ENCODE measurements at places on chromosomes 11 and 22.
A peak's percentile ranks its signal among the peaks of the same experiment; 100 is the strongest.

DNA sequence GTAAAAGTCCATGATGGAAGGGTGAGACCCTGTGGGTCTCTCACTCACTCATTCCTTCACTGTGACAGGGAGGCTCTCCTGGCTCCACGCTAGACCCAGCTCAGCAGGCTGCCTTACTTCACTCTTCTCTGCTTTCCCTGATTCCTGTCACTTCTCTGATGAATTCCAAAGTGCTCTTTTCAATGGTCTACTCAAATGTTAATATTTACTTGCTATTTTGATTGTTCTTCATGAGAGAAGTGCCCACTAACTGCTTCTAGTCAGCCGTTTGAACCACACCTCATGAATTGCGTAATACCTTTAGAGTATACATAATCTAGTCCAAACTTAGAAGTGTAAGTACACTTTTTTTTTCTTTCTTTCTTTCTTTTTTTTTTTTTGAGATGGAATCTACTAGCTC lies 1350.2 kb upstream of the RAG2 start:
- DNase-seq = no peak

GRCh38 chr11:124724979-124725718 lies 14.6 kb upstream of the NRGN start:
- no peak for DNase-seq

- DNase-seq = no peak
Observed at GRCh38 chr11:114166897-114167323, 107.4 kb downstream of the ZBTB16 start.

GRCh38 chr11:64885367-64886286 lies 7.2 kb upstream of the EHD1 start:
- peak; percentile 40 for DNase-seq

DNA sequence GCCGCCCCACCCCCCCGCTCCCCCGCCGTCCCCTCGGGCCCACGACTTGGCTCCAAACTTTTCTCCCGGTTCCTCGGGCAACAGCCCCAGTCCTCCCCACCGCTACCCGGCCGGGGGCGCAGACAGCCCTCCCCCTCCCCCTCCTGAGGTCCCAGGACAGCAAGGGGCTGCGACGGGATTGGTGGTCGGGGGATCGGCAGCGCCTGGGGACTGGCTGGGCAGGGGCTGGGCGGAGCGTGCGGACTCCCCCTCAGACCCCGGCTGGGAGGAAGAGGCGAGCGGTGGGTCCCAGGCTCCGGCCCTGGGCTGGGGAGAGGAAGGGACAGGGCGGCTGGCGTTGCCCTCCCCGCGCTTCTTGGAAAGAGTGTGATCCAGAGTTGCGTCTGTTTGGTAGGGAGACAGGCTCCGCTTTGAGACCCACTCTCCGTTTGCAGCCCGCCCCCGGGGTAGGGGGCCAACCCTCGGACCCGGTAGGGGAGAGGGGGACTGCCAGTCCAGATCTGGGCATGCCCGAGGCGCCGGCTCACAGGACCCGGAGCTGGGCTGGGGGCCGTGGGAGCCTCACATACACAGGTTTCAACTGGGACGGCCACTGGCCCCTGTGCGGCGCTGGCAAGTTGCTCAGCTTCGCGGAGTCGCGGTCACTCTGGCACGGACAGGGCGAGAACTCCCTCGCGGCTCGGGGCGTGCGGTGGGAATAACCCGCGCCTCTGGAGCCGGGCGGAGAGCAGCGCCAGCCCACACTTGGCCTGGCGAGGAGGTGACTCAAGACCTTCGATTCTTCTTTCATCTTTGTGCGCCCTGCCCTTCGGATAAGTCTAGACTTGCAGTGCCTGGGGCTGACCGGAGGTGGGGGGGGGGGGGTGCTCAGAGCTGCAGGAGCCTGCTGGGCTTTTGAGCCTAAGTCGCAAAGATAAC lies 999 bp downstream of the TSKU start:
- DNase-seq = no peak

DNA sequence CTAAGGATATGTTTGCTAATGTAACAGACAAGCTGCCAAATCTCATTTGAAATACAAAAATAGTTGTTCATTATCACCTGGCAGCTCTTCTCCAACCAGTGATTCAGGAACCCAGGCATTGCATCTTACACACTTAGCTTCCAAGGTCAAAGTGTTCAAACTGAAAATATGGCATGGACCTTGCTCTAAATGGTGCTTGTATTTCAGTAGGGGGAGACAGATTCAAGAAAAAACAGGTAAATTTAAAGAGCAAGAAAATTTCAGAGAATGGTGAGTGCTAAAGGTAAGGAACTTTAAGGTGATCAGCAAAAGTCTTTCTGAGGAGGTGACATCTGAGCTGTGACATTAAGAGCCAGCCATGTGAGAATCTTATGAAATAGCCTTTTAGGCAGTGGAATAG lies 82.8 kb upstream of the E2F8 start:
- no peak for DNase-seq

DNA sequence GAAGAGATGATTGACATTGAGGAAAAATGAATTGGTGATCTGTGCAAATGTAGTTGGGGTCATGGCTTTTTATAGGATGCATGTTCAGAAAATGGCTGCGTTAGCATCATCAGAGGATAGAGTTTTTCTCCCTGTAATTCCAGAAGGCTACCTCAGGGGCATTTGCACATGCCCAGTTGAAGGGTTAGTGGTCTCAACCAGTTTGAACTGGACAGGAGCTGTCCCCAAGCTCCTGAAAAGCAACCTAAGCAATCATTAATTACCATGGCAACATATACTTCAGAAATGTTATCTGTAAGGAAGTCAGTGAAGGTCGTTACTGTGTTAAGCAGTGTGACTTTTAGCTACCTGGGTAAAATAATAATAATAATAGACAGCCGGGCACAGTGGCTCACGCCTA lies 29.3 kb downstream of the TUG1 start:
- DNase-seq = no peak

DNA sequence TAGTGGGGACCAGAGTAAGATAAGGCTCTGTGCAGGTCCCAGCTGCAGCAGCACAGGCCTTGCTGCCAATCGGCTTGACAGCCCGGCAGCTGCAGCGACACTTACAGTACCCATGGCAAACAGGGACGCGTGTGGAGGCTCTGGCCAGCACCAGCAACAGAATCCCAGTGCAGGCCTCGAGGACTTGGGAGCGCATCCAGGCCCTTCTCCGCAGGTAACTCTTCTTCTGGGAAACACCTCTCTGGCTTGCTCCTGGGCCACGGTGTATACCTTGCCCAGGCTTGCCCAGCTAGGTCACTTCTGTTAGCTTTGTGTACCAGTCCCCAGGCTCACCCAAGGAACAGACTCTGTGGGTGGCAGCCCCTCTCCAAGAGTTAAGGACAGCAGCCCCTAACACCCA lies 126.7 kb downstream of the CTTN start:
- DNase-seq = no peak

- no peak for DNase-seq
Observed at GRCh38 chr11:40183073-40184064, 1276.1 kb downstream of the LRRC4C start.

GRCh38 chr11:128310676-128311445 lies 276.5 kb downstream of the ETS1 start:
- no peak for DNase-seq

DNA sequence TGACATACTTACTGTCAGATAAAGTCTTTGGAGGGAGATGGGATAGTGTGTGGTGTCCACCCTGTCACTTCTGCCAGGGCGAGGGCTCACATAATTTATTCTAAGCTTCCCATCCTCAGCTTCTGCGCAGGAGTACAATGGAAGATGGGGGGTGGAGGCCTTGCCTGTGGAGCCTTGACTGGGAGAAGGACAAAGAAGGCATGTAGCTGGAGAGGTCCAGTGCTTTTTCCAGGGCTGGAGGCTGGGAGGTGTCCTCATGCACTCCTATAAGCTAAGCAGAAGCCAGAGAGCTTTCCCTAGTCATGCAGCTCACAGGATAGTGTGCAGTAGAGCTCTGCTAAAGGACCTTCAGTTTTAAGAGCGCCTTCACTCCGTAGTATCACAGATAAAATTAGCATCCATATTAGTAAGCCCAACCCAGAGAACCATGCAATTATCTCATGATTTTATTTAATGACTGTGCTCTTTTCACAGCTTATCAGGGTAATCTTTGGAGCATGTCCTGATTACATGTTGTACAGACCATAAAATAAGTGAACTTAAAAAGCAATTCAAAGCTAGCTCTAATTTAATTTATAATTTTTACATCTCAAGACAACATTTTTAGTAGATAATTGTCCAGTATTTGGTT lies 148.3 kb downstream of the TEAD1 start:
- DNase-seq = no peak

DNA sequence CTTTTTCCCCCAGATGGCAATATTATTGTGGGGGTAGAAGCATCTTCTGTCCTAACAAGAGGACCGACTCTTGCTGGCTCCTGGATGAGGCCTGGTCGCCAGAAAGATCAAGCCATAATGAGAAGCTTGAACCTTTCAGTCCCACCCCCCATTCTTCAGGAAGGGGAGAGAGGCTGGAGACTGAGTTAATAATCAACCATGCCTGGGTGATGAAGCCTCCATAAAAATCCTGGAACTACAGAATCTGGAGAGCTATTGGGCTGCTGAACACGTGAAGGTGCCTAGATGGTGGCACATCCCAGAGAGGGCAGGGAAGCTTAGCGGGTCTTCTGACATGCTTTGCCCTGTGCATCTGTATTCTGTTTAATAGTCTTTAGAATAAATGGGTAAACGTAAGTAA lies 16.3 kb downstream of the AP5B1 start:
- no peak for DNase-seq

DNA sequence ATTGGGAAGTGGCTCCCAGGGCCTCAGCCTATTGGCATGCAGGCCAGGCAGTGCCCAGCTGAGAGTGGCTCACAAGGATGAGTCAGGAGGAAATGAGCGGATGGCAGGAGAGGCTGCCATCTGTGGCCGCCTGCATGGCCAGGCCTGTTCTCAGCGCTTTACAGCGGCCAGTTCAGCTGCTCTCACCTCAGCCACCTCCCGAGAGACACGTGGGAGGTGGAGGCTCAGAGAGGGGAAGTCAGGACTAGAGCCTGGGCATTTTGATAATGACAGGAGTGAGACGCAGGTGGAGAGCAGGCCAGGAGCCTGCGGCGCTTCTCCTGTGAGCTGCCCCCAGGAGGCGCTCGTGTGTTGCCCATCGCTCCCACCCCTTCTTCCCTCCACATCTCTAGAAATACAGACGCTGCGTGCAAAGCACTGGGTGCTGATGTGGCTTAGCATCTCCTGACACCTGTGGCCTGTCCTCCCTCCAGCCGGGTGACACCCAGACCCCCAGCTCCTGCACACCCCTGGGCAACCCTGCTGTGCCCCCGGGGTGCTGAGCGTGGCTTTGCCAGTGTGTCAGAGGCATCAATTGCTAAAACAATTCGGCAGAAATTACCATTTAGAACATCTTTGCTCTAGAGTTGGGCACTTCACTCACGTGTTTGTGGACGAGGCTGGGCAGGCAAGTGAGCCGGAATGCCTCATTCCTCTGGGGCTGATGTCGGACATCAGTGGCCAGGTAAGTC lies 21.4 kb upstream of the PANX2 start:
- DNase-seq = peak; percentile 76
